Naive thymus-derived CD4-positive, alpha-beta T cell (primary cell): ENCODE measurements at places on chromosomes 2 and 18.

DNA sequence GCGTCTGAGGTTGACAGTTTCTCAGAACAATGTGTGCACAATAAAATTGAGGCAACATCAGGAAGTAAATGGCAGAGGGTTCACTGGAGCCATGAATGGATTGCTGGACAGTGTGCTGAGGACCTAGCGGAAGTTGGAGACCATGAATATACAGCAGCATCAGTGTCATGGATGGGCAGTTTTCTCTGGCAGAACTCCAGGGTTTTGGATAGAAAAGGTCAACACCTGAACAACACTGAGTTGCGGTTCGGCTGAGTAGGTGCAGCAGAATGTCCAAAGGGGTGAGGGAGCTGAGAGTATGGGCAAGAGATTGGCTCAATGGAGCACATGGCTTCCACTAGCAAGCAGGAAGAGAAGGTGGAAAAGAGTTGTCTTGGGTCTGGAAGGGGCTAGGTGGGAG, 73.7 kb downstream of the DNER start:
- DNase-seq, result no peak

DNA sequence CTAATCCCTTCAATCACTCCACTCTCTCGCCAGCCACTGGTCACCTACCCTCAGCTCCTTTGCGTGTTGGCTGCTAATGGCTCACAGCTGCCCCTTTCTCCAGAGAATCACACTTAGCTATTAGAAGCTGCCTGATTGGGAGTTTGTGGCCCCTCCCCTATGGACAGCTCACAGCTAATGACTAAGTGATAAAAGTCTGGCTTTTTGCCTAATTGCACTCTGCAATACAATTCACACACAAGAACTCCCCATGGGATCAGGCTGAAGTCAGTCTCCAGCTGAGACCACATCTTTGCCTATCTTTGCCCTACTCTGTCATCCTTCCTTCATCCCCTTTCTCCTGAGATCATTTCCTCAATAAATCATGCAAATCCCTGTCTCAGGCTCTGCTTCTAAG, 701.9 kb upstream of the RAB6C start:
- DNase-seq, result no peak

DNA sequence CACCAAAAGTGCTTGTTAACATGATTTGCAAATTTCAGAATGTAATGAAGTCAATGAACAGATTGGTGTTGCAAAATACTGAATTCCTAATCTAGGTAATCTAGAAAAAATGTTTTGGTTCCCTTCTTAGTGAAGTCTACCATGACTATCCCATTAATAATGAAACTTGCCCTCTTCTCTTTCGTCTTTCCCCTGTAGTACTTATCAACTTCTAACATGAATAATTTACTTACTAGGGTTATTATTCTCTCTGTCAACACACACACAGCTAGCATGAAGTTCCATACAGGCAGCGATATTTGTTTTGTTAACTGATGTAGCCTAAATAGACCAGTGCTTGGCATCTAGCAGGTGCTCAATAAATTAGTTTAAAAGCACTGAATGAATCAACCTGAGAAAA, 160.2 kb downstream of the NCK2 start:
- DNase-seq, result no peak

- no peak for DNase-seq
Observed at GRCh38 chr2:55224761-55225261, 7.3 kb downstream of the CLHC1 start.

- DNase-seq, result peak; percentile 39
Observed at GRCh38 chr2:88187038-88187676, 17.0 kb downstream of the THNSL2 start.

- no peak for DNase-seq
Observed at GRCh38 chr2:237315170-237315828, 98.7 kb downstream of the COL6A3 start.

- no peak for DNase-seq
Observed at GRCh38 chr2:136613096-136613495, 152.2 kb upstream of the THSD7B start.

DNA sequence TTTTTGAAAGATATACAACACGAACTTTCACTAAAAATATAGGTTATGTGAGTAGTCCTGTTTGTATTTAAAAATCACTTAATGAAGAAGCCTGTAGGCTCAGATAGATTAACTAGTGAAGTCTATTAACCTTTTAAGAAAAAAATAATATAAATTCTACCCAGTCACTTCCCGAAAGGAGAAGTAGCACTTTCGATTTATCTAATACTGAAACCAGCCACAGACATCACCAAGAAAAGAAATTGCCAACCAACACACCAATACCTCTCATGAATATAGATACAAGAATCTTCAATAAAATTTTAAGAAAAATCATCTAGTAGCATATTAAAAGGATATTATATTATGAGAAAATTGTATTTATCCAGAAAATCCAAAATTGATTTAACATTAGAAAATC, 160.5 kb downstream of the GALNT13 start:
- DNase-seq, result no peak

DNA sequence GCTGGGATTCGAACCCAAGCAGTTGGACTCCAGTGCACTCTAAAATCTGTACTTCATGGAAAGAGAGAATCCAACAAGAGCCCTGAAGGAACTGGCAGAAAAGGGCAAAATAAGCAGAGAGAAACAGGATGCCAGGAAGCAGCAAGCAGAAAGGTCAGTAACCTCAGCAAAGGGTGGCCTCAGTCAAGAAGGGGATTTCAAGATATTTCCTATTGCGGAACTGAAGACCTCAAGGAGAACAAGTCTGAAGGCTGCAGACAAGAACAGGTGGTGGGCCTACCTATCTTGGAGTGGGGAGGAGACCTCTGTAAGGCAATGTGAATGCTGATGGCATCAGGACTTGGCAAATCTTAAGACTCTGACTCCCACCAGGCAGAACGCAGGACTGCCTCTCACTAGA, 20.1 kb upstream of the MREG start:
- no peak for DNase-seq

DNA sequence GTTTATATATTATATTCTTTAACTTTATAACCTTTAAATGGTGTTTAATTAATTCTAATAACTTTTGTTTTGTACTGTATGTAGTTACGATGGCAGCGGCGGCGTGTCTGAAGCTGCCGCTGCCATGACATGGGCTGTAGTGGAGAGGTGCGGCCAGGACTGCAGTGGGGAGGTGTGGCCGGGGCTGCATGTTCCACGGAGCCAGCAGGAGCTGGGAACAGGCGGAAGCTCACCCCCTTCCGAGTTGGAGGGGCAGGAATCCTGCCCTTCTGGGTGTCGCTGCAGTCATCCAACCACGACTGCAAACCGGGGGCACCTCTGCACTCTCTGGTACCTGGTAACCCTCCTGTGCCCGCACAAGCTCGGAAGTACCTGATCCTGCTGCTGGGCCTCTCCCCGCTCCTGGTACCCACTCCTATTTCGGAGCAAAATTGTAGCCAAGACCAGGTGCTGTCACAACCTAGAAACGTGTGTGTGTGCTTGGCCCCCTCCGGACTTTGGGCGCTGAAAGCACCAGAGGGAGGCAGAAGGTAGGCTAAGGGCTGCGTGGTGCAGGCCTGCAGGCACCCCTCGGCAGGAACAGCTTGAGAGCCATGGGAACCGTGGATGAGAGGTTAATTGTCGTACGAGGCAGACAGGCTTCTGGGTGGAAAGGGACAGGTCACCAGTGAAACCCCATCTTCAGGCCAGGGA, 1329.7 kb upstream of the SLC39A10 start:
- no peak for DNase-seq

- no peak for DNase-seq
Observed at GRCh38 chr18:13712400-13713131, 13.8 kb downstream of the FAM210A start.
